ENCODE measurements at places on chromosomes 2 and 18. TPM values are rescaled to one million over a fixed set of nuclear protein-coding genes. Genes with fewer than 3 reads are reported as not detected.

DNA sequence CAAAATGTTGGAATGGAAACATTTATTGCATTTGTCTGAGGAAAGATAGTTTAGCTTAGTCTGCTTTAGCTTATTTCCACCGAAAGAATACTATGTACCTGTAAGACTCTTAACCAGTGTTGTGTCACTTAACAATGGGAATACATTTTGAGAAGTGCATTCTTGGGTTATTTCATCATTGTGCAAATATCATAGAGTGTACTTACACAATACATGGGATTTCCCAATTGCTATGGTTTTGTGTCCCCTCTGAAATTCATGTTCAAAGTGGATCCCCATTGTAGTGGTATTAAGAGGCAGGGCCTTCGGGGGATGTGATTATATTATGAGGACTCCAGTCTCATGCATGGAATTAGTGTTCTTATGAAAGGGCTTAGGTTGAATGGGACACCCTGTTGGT lies 249.4 kb upstream of the UBE2E3 start:
- no peak for DNase-seq

- peak; percentile 14 for DNase-seq
Measured at GRCh38 chr2:23745726-23746105, 181.2 kb downstream of the ATAD2B start.

The ACMSD gene
- 0.34 TPM for polyA plus RNA-seq

- no peak for DNase-seq
Measured at GRCh38 chr2:81876624-81877023, 1572.1 kb upstream of the LRRTM1 start.

The ARHGAP15 gene
- polyA plus RNA-seq = 16.4 TPM

GRCh38 chr2:106944215-106944614 lies 58.2 kb upstream of the ST6GAL2 start:
- DNase-seq = no peak

- no peak for DNase-seq
Measured at GRCh38 chr18:26386441-26386840, 160.2 kb downstream of the TAF4B start.

The CRYGC gene
- polyA plus RNA-seq = not detected

DNA sequence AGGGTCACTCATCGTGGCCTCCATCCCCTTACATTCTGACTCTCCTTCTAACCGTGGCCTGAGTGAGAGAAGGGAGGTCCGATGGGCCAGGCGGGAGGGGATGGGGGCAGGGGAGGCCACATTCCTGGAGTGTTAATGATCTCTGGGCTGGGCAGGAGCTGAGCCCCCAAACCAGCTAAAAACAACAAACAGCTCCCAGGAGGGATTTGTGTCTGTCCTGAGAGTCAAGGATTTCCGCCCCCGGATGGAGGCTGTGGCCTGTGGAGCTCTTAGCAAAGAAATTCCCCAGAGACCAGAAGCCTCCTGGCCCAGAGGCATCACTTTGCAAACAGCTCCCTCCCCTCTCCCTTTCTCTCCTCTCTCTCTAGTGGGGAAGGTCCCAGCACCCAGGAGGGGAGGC lies 23.5 kb downstream of the EMX1 start:
- no peak for DNase-seq

The AQP12B gene
- 10.6 TPM for polyA plus RNA-seq

The SERPINB8 gene
- 7.6 TPM for polyA plus RNA-seq

The DUSP19 gene
- 3.2 TPM for polyA plus RNA-seq

GRCh38 chr2:226405465-226405864 lies 394.2 kb downstream of the IRS1 start:
- DNase-seq = no peak

DNA sequence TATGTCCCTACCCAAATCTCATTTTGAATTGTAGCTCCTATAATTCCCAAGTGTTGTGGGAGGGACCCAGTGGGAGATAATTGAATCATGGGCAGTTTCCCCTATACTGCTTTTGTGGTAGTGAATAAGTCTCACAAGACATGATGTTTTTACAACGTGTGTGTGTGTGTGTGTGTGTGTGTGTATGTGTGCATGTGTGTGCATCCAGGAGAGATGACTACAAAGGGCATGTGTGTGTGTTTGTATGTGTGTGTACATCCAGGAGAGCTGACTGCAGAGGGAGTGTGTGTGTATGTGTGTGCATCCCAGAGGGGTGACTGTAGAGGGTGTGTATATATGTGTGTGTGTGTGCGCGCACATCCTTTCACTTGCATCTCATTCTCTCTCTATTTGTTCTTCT lies 86.7 kb downstream of the KCNS3 start:
- no peak for DNase-seq

The LYPD6 gene
- polyA plus RNA-seq = 5.4 TPM

The FER1L5 gene
- 1.2 TPM for polyA plus RNA-seq

- DNase-seq = no peak
Measured at GRCh38 chr2:161416708-161417437, 776 bp downstream of the TBR1 start.

- no peak for DNase-seq
Measured at GRCh38 chr18:57743008-57743407, 60.1 kb downstream of the ATP8B1 start.

DNA sequence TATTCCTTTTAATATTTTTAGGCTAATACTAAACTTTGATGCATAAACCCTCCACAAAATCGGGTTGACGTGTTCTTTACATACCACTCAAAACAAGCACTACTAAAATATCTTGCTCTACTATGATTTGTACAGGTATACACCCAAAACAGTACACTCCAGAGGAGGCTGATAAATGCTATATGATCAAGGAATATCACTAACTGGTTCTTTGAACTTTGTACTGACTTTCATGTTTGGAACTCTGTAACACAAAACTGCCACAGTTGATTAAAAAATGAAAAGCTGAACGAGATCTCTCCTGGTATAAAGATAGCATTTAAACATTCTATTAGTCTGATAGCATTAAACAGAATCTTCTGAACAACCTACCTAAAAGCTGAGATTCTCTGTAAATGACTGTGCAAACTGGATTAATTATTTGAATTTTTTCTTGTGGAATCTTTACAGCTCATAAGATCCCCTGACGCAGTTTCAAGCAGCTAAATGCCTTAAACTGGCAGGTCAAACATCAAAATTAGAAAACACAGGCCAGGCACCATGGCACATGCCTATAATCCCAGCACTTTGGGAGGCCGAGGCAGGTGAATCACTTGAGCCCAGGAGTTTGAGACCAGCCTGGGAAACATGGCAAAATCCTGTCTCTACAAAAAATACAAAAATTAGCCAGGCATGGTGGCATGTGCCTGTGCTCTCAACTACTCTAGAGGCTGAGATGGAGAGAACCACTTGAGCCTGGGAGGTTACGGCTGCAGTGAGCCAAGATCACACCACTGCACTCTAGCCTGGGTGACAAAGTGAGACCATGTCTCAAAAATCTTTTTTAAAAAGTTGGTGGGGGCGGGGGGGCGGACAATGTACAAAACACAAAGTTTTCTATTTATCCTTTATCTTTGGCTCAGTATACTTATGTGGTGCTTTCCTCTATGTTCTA lies 150.6 kb downstream of the EXOC6B start:
- DNase-seq = no peak
